ENCODE measurements at places on chromosomes 2 and 18. TPM values are rescaled to one million over a fixed set of nuclear protein-coding genes. Genes with fewer than 3 reads are reported as not detected.
A peak's percentile ranks its signal among the peaks of the same experiment; 100 is the strongest.

The C2orf80 gene
- not detected for total RNA-seq

The PLEKHM3 gene
- 13.9 TPM for total RNA-seq

The FHL2 gene
- 1.1 TPM for total RNA-seq

The KYNU gene
- total RNA-seq: 0.66 TPM

The CDH19 gene
- not detected for total RNA-seq

The IL1RN gene
- not detected for total RNA-seq

DNA sequence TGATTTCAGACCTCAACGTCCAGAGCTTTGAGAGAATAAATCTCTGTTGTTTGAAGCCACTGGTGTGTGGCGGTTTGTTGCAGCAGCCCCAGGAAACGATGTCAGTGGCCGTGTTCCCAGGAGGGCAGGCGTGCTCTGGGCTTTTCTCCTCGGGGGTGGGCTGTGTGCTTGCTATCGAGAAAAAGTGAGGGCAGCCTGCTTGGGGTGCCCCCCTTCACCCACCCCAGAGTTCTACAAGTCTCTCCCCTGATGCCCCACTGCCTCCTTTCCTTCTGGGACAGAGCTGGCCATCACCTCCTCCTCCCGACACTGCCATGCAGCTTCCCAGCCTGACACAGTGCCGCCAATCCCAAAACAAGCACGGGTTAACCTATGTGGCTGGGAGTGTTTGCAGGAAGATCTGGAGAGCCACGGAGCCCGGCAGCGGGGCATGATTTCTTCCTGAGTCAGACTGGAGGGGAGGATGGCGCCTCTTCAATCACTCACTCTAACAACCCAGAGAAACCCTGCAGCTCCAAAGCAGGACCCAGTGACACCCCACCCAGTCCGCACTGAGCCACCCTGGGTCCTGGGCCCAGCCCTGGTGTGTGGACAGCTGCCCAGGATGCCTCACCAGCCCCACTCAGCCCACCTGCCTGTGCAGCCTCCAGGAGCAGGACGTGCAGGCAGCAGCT is 213.7 kb upstream of the RAB6C start:
- no peaks in the 10 kb centered on the region for H3K36me3 ChIP-seq
- no peak overlapping the region for H3K4me3 ChIP-seq
- no peak for DNase-seq
- no peaks in the 10 kb centered on the region for H3K27me3 ChIP-seq
- H3K4me1 ChIP-seq: no peaks in the 10 kb centered on the region
- no peak overlapping the region for H3K27ac ChIP-seq

DNA sequence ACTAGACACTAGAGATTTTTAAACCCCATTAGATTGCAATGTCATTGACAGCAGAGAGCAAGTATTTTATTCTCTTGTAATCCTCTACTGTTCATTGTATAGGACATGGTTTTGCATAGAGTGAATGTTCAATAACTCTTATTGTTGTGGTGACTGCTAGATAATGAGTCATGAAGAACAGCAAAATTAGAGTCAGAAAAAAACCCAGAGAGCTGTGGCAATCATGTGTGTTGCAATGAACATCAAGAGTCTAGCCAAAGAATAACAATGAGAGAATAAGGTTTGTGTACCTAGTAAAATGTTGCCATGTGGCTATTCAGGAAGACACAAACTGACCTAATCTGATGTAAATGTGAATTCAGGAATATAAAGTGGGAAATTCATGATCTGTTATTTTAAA is 684.0 kb downstream of the DSC3 start:
- DNase-seq: no peak
- no peak overlapping the region for H3K27ac ChIP-seq
- no peaks in the 10 kb centered on the region for H3K36me3 ChIP-seq
- no peaks in the 10 kb centered on the region for H3K4me1 ChIP-seq
- H3K27me3 ChIP-seq: no peaks in the 10 kb centered on the region

DNA sequence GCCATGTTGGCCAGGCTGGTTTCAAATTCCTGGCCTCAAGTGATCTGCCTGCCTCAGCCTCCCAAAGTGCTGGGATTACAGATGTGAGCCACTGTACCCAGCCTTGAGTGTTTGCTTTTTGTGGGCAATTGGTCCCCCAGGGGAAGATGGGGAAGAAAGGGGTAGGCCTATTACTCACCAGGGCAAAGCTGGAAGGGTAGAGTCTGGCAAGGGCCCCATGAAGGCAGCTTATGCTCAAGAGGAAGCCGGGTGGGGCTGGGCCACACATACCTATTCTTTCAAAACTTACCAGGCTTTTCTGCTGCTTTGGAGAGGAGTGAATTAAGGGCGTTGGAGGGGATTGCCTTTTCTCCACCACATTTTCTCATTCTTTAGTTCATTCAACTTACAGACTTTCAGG is 24.5 kb upstream of the CD28 start:
- H3K27ac ChIP-seq: no peak overlapping the region
- no peaks in the 10 kb centered on the region for H3K27me3 ChIP-seq
- no peak for DNase-seq
- H3K36me3 ChIP-seq: no peaks in the 10 kb centered on the region
- peaks cover 6% of the 10 kb centered on the region for H3K4me1 ChIP-seq

GRCh38 chr2:225354281-225354774 is 45.2 kb upstream of the NYAP2 start:
- H3K27ac ChIP-seq: no peak overlapping the region
- no peak overlapping the region for H3K4me3 ChIP-seq
- no peaks in the 10 kb centered on the region for H3K36me3 ChIP-seq
- H3K4me1 ChIP-seq: no peaks in the 10 kb centered on the region
- no peak for DNase-seq

DNA sequence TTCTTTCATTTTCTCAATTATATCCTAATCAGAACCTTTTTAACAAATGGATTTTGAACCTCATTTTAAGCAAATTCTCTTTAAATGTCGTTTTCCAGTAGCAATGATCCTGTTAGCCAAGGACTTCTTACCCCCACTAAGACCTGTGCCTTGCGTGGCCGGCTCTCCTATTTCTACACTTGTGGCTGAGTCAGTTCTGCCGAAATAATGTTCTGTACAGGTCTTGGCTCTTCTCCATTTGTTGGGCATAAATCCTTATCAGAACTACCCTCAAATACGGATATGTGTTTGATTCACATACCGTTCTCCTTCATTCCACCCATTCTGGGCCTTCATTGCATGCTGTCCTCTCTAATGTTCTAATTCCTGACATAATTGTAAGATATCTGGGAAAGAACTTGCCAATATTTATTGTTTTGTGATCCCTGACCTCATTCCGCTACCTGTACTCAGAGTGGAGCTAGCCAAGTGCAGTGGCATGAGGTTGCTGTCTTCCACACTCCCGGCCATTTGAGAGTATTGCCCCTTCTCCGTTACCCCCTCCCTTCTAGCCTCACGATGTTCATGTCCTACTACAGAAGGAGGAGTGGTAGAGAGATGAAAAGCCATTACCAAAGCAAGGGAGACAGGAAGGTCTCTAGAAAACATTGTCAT is 78.7 kb downstream of the MYOM1 start:
- H3K36me3 ChIP-seq: no peaks in the 10 kb centered on the region
- H3K27me3 ChIP-seq: no peaks in the 10 kb centered on the region
- no peak overlapping the region for H3K27ac ChIP-seq
- DNase-seq: no peak
- H3K4me3 ChIP-seq: no peak overlapping the region
- no peaks in the 10 kb centered on the region for H3K4me1 ChIP-seq

- DNase-seq: no peak
- H3K4me1 ChIP-seq: no peaks in the 10 kb centered on the region
- no peak overlapping the region for H3K27ac ChIP-seq
- no peaks in the 10 kb centered on the region for H3K27me3 ChIP-seq
- no peak overlapping the region for H3K4me3 ChIP-seq
These were observed 98.1 kb downstream of the MYO3B start for GRCh38 chr2:170276056-170276455.

DNA sequence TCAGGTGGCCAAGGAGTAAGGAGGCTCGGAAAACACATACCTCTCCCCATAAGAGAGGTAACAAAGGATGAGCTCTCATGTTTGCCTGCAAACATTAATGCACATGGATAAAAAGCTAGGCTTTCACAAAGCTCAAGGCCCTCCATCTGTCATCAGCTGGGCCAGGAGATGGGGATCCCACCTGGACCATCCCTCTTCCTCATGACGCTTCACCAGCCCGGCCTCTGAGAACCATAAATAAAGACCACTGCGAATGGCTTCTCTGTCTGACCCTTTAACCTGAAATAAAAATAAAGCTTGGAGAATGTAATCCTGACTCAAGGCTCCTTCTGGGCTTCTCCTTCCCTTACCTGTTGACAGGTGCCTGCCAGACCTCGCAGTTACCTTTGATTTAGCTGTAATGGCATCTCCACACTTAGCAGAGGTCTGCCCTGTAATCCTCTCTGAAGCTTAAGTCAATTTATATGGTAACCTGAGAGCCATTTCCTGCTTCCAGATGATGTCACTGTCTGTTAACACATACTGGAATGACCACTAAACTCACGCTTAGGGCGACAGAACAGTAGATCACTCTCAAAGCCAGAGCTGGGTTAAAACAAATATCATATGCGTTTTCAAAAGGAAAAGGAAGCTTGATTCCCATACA is 29.3 kb upstream of the FOXI3 start:
- no peaks in the 10 kb centered on the region for H3K4me1 ChIP-seq
- no peaks in the 10 kb centered on the region for H3K27me3 ChIP-seq
- DNase-seq: no peak

DNA sequence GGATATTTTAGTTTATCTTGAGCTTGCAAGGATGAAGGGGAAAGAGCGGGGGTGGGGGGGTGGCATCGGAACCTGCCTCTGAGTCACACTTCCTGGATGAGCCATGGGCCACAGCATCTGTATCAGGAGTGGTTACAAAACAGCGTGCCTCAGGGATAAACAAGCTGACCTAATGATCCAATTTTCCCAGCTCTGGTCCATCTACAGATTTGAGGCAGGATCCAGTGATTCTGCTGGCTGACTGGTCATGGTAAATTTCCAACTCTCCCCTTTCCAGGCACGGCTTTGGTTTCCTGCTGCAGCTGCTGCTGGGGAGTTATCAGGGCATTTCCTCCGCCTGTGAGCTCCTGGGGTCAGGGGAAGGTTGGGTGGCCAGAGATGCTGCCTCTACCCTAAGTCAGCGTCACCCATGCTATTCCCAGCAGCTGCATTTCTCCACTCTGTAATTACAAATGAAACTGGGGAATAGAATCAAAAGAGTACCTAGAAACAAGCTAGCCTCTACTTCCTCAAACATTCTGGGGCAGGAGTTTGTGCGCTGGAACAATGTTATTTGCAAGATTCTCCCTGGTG is 4.7 kb upstream of the HPCAL1 start:
- H3K4me3 ChIP-seq: no peak overlapping the region
- H3K27ac ChIP-seq: peak overlapping the region; percentile 55
- no peaks in the 10 kb centered on the region for H3K36me3 ChIP-seq
- DNase-seq: peak; percentile 32

- H3K4me3 ChIP-seq: no peak overlapping the region
- no peaks in the 10 kb centered on the region for H3K36me3 ChIP-seq
- H3K27me3 ChIP-seq: no peaks in the 10 kb centered on the region
- no peak for DNase-seq
- H3K4me1 ChIP-seq: no peaks in the 10 kb centered on the region
These were observed 175.3 kb downstream of the RAB3GAP1 start for GRCh38 chr2:135227386-135227785.

- no peaks in the 10 kb centered on the region for H3K36me3 ChIP-seq
- DNase-seq: no peak
- no peak overlapping the region for H3K4me3 ChIP-seq
- no peak overlapping the region for H3K27ac ChIP-seq
These were observed 105.8 kb upstream of the UGP2 start for GRCh38 chr2:63735931-63736330.

- no peak overlapping the region for H3K27ac ChIP-seq
- no peak for DNase-seq
- H3K36me3 ChIP-seq: no peaks in the 10 kb centered on the region
- H3K4me3 ChIP-seq: no peak overlapping the region
These were observed 53.9 kb downstream of the MYO7B start for GRCh38 chr2:127589358-127589757.

- H3K4me3 ChIP-seq: no peak overlapping the region
- H3K27ac ChIP-seq: no peak overlapping the region
- no peaks in the 10 kb centered on the region for H3K36me3 ChIP-seq
- H3K4me1 ChIP-seq: no peaks in the 10 kb centered on the region
These were observed 29.2 kb downstream of the ATP6V1C2 start for GRCh38 chr2:10750610-10751009.

DNA sequence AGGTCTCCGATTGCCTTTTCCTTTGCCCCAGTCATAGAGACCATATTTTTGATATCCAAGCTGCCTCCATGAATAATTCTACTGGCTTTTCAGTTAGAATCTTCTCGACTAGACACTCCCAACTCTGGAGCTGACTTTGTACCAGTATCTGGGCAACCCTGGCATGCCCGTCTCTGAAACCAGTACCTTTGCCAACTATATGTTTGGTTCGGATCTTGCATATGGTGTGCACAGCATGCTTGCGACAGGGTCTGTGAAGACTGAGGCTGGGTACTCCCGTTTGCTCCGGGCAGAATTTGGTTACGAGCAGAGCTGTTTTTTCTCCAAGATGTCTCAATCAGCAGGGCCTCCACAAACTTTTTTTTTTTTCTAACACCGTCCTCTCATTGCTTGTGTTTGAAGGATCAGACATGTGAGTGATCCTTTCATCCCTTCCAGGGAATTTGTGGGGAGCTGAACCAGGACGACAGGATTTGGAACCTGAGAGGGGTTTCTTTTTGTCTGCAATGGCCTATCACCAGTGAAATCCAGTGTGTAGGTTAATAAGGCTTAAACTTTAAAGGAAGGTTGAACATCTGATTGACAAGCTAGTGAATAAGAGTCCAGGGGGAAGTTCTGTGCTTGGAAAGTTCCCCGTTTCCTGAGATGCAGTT is 322.3 kb downstream of the MYCN start:
- no peaks in the 10 kb centered on the region for H3K27me3 ChIP-seq
- no peak overlapping the region for H3K4me3 ChIP-seq
- H3K36me3 ChIP-seq: no peaks in the 10 kb centered on the region
- no peak for DNase-seq
- no peak overlapping the region for H3K27ac ChIP-seq

DNA sequence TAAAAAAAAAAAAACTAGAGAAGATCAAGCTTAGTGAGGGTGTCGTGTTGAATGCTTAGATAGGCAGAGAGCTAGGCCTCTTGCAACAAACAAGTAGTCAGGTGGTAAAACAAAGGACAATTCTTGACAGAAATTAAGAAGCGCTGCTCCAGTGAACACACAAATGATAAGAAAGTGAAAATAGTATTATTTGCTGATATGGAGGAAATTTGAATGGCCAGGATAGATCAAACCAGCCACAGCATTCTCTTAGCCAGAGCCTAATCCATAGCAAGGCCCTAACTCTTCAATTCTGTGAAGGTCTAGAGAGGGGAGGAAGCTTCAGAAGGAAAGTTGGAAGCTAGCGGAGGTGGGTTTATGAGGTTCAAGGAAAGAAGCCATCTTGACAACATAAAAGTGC is 121.0 kb downstream of the SNTG2 start:
- H3K27me3 ChIP-seq: peaks cover 3% of the 10 kb centered on the region
- H3K27ac ChIP-seq: no peak overlapping the region
- no peaks in the 10 kb centered on the region for H3K36me3 ChIP-seq
- H3K4me3 ChIP-seq: no peak overlapping the region
- no peak for DNase-seq
- H3K4me1 ChIP-seq: no peaks in the 10 kb centered on the region

Measured in T-cell (primary cell).